SK-MEL-5 (cell line): ENCODE measurements at places on chromosomes 6 and 20.

GRCh38 chr6:53119349-53119748, 29.3 kb downstream of the GCM1 start:
- DNase-seq = no peak

DNA sequence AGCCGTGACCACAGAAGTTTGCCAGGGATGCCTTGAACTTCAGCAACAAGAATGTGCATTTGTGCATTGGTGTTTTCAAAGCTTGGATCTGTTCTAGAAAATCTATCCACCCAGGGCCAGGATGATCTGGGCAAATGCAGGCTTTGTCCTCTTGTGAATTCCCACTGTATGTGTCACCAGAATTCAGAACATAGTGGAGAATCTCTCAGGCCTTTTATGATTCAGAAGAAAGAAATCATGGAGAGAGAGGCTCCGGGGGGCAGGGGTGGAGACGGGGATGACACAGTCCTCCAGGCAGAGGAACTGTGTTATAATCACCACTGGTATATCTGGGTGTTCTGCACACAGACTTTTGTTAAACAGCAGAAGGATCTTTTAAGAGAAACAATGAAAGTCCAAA, 304.1 kb downstream of the CDH4 start:
- no peak for DNase-seq

GRCh38 chr6:45423824-45424450, 46.2 kb upstream of the SUPT3H start:
- no peak for DNase-seq

- no peak for DNase-seq
These were observed 117.0 kb upstream of the KCNG1 start for GRCh38 chr20:51139891-51140290.

DNA sequence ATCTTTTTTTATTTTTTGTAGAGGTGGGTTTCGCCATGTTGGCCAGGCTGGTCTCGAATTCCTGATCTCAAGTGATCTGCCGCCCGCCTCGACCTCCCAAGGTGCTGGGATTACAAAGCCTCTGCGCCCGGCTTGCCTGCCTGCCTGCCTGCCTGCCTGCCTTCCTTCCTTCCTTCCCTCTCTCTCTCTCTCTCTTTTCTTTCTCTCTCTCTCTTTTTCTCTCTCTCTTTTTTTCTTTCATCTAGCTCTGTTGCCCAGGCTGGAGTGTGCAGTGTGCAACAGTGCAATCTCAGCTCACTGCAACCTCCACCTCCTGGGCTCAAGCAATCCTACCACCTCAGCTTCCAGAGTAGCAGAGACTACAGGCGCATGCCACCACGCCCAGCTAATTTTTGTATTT, 4.6 kb upstream of the ILRUN start:
- DNase-seq = no peak

DNA sequence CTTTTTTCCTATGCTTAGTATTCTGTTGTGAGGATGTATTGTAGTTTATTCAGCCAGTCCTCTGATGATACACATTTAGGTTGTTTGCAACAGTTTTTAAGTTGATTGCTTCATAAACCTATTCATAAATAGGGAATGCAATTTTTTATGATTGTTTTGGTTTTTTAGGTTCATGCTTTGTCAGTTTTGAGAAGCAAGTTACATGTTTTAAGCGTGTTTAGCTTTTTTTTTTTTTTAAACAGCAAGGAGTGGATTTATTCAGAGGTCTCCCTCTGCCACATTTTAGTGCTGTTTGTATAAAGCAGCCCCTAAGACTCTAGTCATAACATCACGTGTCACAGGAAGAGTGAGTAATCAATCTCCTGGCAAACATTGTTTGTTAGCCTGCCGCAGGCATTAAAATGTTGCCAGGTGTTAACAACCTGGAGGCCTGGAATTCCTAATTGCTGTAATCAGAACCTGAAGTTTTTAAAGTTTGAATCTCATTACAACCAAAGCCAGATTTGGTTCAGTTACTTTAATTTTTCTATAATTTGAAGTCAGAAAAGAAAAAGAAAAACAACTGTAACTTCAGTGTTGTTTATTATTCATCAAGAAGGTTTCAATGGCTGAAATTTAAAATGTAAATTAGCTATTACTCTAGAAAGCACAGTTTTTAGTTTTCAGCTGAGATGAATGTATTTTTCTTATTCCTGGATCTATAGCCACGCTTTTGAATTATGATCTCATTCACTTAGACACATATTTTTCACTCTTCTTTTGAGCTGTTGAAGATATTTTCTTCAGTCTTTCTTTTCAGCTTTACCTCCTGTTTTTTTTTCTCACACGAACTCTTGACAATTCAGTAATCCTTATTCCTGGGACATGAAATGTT, 59.2 kb downstream of the KCNS1 start:
- DNase-seq = peak; percentile 44

DNA sequence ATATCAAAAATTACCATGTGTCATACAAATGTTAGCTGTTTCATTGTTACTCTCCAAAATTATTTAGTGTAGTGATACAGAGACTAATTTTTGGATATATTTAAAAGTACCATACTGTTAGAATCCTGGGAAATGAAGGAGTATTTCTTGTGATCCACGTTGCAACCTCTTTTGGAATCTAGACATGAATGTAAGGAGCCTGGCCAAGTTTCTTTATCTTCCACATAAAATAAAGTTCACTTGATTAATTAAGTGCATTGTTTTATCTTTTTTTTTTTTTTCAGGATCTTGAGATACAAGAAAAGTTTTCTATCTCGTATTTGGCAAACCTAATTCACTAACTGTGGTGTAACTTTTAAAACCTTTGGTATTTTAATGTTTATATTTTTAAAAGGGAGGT, 270.7 kb downstream of the SOX4 start:
- no peak for DNase-seq

DNA sequence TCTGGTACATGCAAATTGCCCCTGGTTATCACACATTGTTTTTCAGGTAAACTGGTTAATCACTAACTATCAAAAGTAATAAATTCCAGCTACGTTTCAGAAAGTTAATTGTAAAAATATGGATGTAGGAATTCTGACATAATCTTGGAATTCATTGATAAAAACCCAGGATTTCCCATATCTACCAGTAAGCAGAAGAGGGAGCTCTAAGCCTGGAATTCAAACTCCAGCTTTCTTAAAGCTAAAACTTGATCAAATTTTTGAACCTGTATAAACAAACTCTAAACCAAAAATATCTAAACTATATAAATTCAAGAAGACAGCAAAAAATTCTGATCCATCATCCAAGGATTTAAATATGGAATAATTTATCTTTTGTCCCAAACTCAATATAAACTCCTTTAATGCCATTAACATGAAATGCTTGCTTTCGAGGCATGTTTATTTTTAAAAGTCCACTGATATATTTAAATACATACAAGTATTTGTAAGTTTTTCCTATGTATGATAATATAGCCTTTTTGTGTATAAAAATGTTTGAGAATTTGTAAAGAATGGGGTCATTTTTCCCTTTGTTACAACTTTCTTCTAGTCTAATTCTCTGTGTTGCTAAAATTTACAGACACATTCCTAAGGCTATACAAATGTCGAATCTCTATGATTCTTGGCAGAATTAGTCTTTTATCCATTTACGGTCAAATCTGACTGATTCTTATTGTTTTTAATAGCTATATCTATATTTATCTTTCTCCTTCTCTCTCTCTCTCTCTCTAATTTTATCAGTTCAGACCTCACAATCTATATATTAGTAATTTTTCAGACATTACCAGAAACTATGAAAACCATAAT, 91.4 kb upstream of the RNF217 start:
- DNase-seq = peak; percentile 41

DNA sequence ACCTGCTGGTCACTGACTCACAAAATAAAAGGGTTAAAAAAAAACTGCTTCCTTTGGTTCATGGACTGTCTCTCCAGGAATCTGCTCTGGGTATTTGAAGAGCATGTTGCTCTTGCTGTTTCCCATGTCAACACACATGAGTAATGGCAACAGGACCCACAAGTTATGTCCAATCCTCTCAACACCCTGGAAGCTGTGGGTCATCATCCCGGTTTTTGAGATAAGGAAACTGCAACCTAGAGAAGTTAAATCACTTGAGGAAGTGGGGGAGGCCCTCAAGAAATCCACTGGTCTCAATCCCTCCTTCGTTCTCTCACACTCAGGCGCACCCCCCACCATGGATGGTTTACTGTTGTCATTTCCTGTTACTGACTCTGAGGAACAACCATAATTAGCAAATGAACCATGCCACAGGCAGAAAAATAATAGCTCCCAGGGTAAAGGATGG, 12.4 kb downstream of the MAP1LC3A start:
- no peak for DNase-seq
